ENCODE measurements at places on chromosomes 3 and 15. TPM values are rescaled to one million over a fixed set of nuclear protein-coding genes. Genes with fewer than 3 reads are reported as not detected.

GRCh38 chr3:135869439-135870105 is 96.0 kb upstream of the PPP2R3A start:
- no peak for DNase-seq

SLC2A2 gene
- not detected for total RNA-seq

THBS1 gene
- total RNA-seq: 6,737 TPM

EFCC1 gene
- 11.5 TPM for total RNA-seq

TRIM71 gene
- not detected for total RNA-seq

DNA sequence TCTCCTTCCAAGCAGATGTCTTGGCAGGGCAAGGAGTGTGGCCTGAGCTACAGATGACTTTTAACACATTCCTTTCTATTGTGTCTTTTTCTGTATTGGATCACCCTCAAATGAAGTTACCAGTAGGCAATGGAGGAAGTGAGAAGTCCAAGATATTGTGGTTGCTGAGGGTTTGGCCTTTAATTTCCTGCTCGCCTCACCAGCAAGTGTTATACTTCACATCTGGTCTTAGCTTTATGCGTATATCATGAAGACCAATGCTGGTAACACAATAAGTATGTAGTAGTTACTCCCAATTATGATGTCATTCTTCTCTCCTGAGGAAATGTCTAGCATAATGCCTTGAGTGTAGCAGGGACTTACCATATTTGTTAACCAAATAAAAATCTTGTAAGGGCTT is 179.9 kb downstream of the ZIC1 start:
- DNase-seq: no peak

PROK2 gene
- not detected for total RNA-seq

- DNase-seq: peak; percentile 43
These were observed 162.3 kb upstream of the TPM1 start for GRCh38 chr15:62880278-62880677.

PLAAT1 gene
- total RNA-seq: 0.20 TPM

KY gene
- total RNA-seq: not detected

HIGD2B gene
- total RNA-seq: under 0.01 TPM

- DNase-seq: no peak
These were observed 5.5 kb downstream of the DAZL start for GRCh38 chr3:16599694-16600093.

- peak; percentile 38 for DNase-seq
These were observed 8.2 kb upstream of the OCA2 start for GRCh38 chr15:28107111-28107903.

DNA sequence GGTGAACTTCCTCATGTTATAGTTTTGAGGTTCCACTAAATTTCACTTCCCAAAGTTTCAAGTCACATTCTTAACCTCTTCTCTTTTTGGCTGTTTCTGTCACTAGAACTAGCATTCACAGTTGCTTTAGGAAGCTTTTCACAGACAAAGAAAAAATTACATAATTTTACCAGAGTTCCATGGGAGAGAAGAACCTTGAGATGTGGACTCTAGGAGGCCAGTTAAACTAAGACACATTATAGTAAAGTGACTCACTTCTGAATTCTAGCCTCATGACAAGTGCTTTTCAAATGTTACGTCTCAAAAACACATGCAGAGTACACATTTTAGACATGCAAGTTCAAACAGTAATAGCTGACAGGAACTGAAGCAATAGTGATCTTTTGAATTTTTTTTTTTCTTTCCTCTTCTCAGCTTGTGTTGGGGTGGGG is 39.9 kb upstream of the LRTM1 start:
- DNase-seq: no peak

- DNase-seq: no peak
These were observed 1.6 kb downstream of the C3orf52 start for GRCh38 chr3:112087746-112088145.

INKA1 gene
- total RNA-seq: 17.2 TPM

DNA sequence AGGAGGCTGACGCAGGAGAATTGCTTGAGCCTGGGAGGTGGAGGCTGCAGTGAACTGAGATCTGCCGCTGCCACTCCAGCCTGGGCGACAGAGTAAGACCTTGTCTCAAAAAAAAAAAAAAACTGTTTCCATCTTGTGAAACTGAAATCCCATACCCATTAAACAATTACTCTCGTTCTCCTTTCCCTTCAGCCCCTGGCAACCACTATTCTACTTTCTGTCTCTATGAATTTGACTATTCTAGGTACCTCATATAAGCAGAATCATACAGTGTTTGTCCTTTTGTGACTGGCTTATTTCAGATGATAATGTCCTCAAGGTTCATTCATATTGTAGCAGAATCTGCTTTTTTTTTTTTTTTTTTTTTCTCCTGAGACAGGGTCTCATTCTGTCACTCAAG is 51.5 kb upstream of the UBE2E1 start:
- no peak for DNase-seq

DNA sequence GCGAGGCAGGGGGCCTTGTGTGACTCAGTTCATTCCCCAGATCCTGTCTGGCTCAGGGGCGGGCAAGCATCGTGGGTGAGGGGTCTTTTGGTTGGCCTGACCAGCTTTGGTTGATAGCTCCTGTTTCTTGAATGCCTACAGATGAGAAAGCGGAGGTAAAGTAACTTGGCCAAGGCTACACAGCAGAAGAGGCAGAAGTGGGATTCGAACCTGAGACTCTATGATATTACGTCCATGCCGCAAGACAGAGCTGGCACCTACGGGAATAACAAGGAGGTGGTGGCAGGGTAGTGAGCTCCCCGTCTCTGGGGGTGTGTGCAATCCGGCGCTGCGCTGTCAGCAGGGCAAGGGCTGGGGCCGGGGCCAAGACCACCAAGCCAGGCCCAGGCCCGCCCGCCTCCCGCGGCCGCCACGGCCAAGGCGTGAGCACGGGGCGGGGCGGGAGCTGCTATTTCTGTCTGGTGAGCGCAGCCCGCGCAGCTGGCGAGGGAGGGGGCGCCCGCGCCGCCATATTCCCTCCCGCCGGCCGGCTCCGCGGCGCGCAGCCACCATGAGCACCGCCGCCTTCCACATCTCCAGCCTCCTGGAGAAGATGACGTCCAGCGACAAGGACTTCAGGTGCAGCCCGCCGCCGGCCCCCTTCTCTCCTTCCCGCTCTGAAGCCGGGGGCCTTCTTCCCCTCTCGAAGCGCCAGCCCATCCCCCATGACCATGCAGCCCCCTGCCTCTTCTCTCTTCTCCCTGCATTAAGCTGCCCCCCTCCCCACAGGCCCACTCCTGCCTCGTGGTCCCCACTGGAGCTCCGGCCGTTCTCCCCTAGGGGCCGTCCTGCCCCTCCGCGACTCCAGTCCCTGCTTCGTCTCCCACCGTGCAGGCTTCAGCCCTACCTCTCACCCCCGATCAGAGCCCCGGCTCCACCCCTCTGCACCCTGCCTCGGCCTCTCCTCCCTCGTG is at the start of gene CAND2:
Gene CAND2 (plus strand): TSS at position 510 of the 953 bp plus-strand sequence. CDS start 41 bp downstream, at position 551.
- peak; percentile 40 for DNase-seq

- DNase-seq: no peak
These were observed 41.9 kb downstream of the PCOLCE2 start for GRCh38 chr3:142846779-142847577.

DNA sequence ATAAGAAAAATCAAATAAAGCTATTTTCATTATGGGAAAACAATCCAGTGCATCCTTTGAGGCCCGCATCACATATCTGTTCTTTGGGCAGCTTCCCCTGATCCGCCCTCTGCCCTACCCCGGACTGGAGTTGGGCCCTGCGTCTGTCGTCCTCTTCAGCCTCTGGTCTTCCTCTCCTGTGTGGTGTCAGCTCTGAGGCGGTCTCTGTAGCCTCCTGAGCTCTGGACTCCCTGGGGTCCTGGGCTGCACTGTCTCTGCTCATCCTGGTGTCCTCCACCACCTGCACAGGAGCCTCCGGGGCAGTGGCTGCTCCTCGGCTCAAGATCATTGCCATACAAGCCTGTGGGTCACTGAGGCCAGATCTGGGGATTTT is 7.4 kb upstream of the SNX22 start:
- no peak for DNase-seq
